ENCODE measurements at places on chromosomes 16 and 17.

DNA sequence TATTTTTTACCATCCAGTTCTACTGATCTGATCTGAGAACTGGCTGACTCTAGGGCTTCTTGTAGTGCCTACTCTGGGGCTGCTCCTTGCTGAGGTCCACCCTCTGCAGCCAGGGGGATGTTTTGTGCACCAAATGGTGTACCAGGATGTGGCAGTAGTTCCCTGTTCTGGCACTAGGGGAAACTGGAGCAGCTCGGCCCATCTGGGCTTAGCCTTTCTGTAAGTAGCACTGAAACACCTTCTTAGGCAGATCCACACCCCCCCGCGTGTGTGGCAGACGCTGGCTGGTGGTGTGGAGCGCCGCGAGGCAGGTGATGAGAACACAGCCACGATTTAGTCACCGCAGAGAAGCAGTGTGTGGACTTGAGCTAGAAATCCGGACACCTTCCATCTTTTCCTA lies 17.0 kb downstream of the DUSP14 start:
- no peak for DNase-seq

GRCh38 chr17:20284022-20284421 lies 183.3 kb downstream of the LGALS9B start:
- DNase-seq = no peak

- DNase-seq = no peak
Measured at GRCh38 chr16:89364606-89365005, 125.8 kb downstream of the ANKRD11 start.

DNA sequence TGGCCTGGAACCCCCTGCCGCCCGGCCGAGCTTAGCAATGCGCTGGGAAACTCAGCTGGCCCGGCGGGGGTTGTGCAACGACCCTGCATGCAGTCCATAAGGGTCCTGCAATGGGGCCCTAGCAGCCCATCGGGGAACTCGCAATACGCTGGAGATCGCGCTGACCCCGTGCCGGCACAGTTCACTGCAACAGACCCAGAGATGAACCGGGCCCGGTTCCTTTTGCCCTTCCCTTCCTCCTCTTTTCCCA lies 375 bp downstream of the SLC25A11 start:
- no peak for DNase-seq

GRCh38 chr17:19750835-19751234 lies 2.7 kb upstream of the ALDH3A1 start:
- DNase-seq = no peak

DNA sequence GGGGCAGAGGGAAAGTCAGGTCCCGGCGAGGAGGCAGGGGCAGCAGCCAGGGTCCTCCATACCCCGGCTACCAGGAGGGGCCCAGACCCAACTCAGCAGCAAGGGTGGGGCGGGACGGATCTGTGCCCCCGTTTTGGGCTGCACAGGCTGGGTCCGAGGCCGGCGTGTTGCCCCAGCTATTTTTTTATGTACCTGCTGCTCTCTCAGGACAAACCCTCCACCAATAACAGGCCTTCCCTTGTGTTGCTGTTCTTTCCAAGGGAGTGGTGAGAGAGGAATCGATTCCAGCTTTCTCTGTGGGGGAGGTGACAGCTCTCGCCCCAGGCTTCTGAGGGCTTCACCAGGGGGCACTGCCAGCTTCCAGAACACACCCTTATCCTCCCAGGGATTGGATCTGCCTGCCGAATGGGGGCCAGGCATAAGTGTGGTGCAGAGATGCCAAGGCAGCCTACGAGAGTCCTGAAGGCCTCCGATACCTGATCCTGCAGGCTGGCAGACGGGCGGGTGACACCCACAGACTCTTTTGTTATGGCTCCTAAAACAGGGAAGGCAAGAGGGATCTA lies 22.3 kb downstream of the RTN4RL1 start:
- no peak for DNase-seq

- no peak for DNase-seq
Measured at GRCh38 chr17:9206741-9207332, 185.5 kb downstream of the NTN1 start.

DNA sequence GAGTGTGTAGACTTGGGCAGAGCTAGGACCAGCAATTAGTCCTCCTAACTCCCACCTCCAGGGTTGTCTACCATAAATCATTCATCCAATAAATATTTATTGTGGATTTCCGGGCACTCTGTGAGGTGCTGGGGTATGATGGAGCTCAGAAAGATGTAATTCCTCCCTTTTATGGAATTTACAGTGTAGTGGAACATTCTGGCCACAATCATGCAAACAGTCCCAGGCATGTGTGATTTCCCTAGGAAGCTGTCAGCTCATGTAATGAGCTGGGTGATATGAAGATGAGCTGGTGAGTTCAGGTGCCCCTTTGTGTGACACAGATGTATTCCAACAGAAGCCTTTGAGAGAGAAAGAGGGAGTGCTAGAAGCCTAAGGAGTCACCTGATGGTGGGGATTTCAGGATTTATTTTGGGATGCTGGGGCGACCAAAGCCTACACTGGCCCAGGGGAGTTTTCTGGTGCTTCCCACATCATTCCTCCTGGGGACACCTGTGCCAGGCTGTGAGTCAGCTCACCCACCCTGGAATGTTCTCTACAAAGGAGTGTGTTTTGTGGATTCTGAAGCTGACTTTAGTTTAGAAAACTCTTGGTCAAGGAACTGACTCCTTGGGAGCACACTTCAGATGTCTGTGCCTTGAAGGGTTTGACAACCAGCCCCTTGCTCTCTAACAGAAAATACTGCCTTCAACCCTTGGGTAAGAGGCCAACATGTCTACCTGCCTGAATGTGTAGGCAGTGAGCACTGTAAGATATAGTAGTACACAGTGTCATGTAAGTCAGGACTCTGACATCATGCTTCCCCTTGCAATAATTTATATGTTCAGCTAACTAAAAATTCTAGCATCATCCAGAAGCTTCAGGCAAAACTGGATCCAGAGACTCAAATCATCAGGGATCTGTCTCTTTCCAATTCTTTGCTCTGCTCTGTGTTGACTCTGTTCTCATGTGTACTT lies 42.9 kb downstream of the HS3ST4 start:
- DNase-seq = no peak

- no peak for DNase-seq
Measured at GRCh38 chr16:89456419-89456959, 33.9 kb downstream of the ANKRD11 start.
